ENCODE measurements at places on chromosomes 3 and 15. TPM values are rescaled to one million over a fixed set of nuclear protein-coding genes. Genes with fewer than 3 reads are reported as not detected.

The ZPLD1 gene
- total RNA-seq = not detected

- peak; percentile 58 for DNase-seq
Measured at GRCh38 chr3:43162230-43163084, 56.6 kb upstream of the POMGNT2 start.

DNA sequence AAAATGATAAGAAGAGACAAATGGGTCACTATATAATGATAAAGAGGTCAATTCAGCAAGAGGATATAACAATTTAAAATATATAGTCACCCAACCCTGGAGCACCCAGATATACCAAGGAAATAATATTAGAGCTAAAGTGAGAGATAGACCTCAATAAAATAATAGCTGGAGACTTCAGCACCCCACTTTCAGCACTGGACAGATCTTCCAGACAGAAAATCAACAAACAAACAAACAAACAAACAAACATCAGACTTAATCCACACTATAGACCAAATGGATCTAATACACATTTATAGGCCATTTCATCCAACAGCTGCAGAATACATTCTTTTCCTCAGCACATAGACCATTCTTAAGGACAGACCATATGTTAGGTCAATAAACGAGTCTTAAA lies 79.4 kb downstream of the SENP7 start:
- DNase-seq = no peak

GRCh38 chr3:72114773-72115172 lies 329.8 kb upstream of the PROK2 start:
- no peak for DNase-seq

The SLC28A2 gene
- total RNA-seq = not detected

DNA sequence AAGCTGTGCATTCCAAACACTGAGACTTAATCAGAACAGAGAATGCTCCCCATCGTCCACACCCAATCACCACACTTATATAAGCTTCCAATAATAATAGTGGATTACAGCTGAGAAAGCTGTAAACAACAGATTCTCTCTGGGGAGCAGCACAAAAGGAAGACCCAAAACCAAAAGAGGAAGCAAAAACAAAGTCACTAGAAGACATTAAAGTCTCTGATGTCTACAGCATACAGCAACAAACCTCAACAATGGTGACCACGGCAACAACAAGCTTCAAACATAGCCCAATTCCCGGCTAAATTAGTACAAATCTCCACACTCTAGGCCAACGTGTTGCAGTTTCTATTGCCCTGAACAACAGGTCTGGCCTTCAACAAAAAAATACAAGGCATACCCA lies 37.7 kb downstream of the ZDHHC23 start:
- no peak for DNase-seq

The KBTBD8 gene
- total RNA-seq = not detected

DNA sequence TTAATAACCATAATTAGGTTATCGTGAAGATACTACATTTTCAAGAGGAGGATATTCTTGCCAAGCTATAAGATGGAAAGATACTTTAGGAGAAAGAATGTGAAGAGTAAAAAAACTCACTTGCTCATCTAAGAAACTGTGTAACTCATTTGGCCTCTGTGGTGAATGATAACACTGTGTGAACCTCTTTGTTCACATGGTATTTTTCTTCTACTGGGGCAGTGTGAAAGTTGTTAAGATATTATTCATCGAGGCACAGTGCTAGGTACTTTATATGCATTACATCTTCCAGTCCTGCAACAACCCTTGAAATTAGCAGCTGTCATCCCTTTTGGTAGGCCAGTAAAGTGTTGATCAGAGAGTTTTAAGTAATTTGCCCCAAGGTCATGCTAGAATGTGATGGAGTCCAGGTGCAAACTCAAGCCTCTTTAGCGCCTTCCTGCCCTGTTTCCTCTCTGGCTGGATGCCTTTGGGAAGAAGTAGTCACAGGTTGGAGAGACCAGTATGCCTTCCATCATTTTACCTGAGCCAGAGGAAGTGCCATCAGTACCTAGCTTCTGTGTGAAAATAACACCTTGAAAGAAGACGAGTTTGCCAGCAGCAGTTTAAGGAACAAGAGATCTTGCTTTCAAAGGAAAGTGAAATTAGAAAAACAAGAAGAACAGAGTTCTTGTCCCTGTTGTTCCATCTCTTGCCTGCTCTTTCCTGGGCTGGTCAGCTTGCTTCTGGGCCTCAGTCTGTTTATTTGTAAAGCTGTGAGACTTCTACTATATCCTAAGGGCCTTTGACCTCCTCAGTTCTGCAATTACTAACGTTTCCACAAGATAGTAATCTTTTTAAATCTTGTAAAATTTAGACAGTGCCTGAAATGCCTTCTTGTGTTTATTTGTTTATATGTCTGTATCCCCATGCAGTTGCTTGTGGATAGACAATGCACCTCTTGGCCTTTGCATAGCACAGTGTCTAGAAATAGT lies 179.3 kb downstream of the FNDC3B start:
- peak; percentile 44 for DNase-seq

The COL6A6 gene
- total RNA-seq = not detected

- DNase-seq = no peak
Measured at GRCh38 chr3:55313666-55314065, 173.4 kb downstream of the WNT5A start.

The STRC gene
- not detected for total RNA-seq

The PLEKHO2 gene
- total RNA-seq = 10.4 TPM

- no peak for DNase-seq
Measured at GRCh38 chr15:28901987-28902745, 16.4 kb downstream of the APBA2 start.

GRCh38 chr3:31096661-31097395 lies 202.4 kb upstream of the GADL1 start:
- no peak for DNase-seq

DNA sequence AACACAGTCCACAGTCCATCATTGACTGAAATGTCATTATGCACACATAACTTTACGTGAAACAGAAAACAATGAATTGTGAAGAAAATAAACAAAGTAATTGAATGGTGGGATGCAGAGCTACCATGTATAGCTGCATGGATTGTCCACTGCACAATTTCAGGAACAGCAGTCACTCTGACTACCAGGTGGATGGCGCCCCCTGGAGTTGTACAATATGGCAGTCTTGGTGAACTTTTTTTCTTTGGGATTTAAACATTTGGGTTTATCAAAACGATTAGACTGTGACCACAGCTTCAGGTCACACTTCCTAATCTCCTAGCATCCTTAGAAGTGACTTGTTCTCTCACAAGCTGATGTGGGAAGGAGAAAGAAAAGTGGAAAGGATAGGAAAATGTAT lies 48.9 kb upstream of the TCF12 start:
- no peak for DNase-seq

DNA sequence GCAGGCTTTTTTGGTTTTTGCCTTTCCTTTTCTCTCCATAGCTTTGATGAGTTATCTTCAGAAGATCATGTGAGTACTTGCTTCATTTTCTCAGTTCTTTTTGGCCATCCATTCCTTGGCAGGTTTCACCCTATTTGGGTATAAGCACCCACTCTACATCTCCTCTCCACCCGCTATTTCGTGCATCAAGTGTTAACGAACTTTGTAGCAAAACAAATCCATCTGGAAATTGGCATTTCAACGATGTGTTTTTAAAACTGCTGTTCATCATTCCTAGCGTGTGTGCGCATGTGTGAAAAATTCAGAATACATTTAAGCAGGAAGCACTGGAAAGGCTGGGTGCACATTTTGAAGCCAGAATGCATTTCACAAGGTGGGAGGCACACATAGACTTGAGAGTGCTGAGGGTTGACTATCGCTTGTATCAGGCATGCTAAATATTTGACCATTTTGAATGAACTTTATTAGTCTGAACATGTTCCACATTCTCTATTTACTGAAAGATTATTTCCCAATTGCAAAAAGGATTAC lies 89.7 kb upstream of the FHIT start:
- DNase-seq = no peak

GRCh38 chr3:130979117-130979516 lies 47.5 kb downstream of the ASTE1 start:
- DNase-seq = no peak

GRCh38 chr3:157123621-157124020 lies 36.3 kb downstream of the CCNL1 start:
- no peak for DNase-seq

The MLF1 gene
- 26.7 TPM for total RNA-seq

- no peak for DNase-seq
Measured at GRCh38 chr15:82106679-82107078, 60.9 kb upstream of the MEX3B start.

DNA sequence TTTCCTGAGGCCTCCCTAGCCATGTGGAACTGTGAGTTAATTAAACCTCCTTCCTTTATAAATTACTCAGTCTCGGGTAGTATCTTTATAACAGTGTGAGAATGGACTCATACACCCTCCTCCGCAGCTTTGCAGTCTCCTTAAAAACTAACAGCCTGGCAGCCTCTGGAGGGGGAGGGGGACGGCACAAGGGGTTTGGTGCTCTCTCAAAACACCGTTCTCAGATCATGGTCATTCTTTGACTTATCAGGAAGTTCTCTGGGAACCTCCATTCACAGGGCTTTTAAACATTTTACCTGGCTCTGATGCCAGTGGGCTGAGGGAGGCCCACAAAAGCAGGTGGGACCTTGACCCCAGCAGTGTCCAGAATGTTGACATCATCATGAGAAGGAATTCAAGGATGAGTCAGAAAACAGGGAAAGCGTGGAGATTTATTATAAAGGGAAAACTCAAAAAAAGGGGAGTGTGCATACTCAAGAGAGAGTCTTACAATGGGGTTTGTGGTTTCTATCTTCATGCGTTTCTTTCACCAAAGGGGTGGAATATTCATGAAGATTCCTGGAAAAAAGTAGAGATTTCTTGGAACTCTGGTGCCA lies 43.9 kb downstream of the ONECUT1 start:
- no peak for DNase-seq

Measured in Caki2 (cell line).